ENCODE measurements at places on chromosomes 16 and 17.

GRCh38 chr16:71537643-71538042, 11.4 kb downstream of the CHST4 start:
- no peak for DNase-seq

- no peak for DNase-seq
These were observed 17.5 kb upstream of the TNFRSF13B start for GRCh38 chr17:16989230-16989952.

DNA sequence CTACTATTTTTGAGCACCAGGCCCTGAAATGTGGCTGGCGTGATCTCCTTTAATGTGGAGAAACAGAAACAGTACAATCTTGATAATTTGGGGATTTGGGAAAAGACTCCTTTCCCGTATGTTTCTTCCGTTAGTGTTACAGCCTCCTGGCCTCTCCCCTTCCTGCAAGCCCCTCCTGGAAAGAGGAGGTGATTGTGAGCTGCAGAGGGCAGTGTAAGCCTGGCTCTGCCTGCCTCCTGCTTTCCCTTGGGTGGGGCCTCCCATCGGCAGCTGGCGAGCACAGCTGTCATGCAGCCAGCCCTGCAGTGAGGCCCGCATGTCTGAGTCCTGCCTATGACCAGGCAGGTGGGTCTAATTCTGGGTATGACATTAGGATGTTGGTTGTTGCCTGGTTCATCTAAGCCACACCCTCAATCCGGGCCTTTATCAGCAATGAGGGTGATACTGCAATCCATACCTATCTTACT, 48.7 kb upstream of the WSB1 start:
- DNase-seq, result peak; percentile 88

DNA sequence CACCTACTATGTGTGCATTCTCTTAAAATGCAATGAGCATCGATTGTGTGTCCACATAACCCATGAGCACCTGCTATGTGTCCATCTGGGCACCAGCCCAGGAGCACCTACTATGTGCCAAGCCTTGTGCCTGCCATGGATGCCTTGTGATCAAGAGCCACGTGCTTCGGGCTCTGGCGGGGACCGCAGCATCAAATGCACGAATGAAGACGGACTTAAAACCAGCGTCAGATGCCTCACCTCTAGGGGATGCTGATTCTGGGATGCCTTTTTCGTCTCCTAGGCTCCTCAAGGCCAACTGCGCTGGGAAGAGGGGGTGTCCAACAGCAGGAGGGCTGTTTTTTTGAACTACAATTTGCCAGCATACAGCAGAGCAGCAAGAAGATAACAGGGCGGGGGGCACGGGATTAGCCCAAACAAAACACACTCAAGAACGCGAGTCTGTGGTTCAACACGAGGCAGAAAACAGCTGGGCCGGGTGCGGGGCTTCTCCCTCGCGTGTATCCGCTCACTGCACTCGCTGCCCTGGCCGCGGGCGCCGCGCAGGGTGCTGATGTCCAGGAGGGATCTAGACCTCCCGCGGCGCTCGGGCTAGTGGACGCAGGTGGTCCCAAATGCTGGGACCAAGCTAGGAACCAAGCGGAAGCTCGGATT, 1.2 kb upstream of the GLIS2 start:
- DNase-seq, result no peak

DNA sequence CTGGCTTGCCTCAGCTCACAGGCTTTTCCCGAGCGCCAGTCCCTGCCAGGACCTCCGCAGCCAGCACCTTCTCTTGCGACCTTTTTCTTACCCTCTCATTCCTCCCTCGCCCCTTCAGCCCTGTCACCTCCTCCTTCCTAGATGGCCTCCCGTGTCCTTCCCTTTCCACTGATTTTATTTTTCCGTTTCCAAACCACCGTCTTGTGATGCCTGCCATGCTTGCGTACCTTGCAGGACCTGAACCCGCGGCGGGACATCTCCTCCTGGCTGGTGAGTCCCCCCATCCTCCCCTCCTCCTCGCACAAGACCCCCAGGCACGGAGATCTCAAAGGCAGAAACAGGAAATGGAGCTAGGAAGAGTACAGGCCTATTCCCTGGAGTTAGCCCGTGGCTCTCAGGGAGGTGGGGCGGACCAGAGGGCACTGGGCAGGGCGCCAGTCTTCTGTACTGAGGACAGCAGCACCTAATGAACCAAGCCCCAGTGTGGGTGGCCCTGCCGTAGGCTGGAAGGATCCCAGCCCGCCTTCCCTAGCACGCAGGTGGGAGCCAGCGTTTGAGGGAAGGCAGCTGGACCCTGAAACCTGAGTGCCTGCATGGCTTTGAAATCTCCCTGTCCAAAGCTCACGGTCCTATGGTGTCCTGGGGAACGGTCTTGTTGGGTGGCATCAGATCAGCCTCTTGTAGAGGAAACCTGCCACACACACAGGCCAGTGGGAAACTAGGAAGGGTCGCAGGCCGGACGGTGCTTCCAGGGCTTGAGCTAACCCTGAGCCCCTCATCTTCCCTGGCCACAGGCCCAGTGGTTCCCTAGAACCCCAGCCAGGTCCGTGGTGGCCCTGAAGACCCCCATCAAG, 612 bp downstream of the CISD3 start:
- DNase-seq, result peak; percentile 60

Measured in left hindlimb (tissue), 1 donor.